ENCODE measurements at places on chromosomes 12 and 14.

GRCh38 chr14:64281805-64282204 is 12.4 kb downstream of the ESR2 start:
- no peak for DNase-seq

DNA sequence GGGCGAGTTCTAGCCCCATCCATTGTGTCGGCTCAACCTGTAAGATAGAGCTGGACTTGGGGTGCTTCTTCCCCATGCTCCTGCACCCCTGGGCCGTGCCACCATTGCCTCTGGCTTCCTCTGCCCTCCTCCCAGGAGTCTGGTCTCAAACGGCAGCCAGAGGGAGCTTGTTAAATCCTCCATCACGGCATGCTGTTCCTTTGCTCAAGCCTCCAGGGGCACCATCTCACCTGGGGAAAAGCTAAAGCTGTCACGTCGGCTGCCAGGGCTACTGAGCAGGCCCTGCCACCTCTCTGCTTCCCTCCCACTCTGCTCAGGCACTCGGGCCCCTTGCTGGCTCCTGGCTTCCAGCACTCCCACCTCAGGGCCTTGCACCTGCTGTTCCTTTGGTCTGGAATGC is 140.4 kb downstream of the RBM19 start:
- DNase-seq = no peak

GRCh38 chr14:59308673-59309072 is 120.2 kb downstream of the DAAM1 start:
- DNase-seq = no peak

- DNase-seq = no peak
Observed at GRCh38 chr12:52391618-52392002, 6.2 kb upstream of the KRT84 start.

DNA sequence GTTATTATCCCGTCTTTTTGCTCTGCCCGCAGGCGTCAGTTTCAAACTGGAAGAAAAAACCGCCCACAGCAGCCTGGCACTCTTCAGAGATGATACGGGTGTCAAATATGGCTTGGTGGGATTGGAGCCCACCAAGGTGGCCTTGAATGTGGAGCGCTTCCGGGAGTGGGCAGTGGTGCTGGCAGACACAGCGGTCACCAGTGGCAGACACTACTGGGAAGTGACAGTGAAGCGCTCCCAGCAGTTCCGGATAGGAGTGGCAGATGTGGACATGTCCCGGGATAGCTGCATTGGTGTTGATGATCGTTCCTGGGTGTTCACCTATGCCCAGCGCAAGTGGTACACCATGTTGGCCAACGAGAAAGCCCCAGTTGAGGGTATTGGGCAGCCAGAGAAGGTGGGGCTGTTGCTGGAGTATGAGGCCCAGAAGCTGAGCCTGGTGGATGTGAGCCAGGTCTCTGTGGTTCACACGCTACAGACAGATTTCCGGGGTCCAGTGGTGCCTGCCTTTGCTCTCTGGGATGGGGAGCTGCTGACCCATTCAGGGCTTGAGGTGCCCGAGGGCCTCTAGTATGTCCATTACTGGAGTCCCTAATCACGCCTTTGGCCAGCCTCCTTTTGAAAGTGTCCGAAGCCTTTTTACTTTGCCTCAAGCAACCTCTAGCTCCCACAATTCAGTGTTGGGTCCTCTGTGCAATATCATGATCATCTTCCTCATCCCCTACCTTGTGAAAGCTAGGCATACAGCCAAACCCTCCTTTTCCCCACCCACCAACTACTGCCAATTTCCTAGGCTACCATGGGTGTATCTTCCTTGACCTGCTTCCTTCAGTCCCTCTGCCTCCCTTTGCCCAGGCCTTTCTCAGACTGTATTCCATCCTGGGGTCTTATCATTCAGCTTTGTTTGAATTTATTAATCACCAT is 891 bp downstream of the SPRYD4 start:
- DNase-seq = no peak

GRCh38 chr12:52524241-52524897 is 4.2 kb upstream of the KRT5 start:
- DNase-seq = no peak

DNA sequence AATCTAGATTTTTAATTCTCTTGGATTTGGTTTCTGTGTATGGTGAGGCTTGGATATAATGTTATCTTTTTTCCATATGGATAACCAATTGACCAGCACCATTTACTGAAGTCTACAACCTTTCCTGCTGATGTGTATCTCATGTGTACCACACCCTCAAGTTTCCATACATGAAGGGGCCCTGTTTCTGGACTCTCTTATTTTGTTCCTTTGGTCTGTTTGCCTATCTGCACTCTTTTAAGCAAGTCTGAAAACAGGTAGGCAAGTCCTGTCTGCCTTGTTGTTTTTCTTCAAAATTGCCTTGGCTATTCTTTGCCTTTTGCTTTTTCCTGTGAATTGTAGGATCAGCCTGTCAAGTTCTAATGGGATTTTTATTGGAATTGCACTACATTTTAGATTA is 44.6 kb downstream of the MAX start:
- DNase-seq = no peak

GRCh38 chr12:81295251-81295650 is 217.4 kb downstream of the ACSS3 start:
- DNase-seq = no peak

DNA sequence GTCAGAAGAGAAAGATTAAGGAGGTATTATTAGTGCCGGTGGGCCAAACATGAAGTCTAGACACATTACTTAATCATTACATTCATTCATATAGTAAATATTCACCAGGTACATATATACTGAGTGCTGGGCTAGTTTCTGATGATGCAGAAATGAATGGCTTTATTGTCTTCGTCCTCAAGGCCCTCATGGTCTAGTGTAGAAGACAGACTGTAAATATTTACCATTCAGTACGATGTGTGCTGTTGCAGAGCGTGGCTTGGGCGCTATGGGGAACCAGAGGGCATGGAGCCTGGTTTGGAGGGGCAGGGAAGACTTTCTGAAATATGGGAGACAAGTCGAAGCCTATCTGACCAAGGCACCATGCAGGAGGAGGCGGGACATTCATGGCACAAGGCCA is 37.0 kb upstream of the TCL1B start:
- no peak for DNase-seq
